ENCODE measurements at places on chromosomes 4 and X. TPM values are rescaled to one million over a fixed set of nuclear protein-coding genes. Genes with fewer than 3 reads are reported as not detected.

SYTL4 gene
- total RNA-seq, result 16.8 TPM

DNA sequence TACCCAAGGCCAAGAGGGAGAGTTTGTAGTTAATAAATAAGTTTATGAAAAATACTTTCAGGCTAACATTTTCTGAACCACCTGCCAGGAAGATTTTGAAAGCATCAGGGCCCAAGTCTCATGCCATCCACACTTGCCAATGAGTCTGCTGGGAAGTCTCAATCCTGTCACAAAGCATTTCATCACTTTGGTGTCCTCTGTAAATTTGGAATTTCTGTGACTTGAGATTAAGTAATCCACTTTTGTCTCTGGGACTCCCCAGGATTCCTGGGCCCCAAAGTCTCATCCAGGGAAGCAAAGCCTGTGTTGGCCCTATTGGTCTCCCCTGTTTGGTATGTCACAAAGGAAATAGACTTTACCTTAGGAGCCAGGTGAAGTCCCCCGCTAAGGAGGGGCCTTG, 99.2 kb upstream of the GPC4 start:
- no peak for DNase-seq

DNA sequence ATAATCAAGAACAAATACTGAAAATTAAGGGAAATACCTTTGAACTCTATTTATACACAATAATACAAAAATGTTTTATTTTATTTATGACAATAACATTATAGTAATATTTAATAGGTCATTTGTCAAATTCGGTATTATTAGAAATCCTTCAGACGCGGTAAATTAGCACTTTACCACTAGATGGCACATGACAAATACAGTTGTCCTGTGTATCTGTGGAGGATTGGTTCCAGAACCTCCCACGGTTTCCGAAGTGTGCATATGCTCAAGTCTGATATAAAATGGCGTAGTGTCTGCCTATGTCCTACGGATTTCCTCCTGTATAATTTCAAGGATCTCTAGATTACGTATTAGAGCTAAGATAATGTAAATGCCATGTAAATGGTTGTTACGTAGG, 8.1 kb upstream of the LINC00632 start:
- DNase-seq, result no peak

- DNase-seq, result peak; percentile 55
These were observed 147.2 kb upstream of the DKK2 start for GRCh38 chr4:107183155-107183774.

DNA sequence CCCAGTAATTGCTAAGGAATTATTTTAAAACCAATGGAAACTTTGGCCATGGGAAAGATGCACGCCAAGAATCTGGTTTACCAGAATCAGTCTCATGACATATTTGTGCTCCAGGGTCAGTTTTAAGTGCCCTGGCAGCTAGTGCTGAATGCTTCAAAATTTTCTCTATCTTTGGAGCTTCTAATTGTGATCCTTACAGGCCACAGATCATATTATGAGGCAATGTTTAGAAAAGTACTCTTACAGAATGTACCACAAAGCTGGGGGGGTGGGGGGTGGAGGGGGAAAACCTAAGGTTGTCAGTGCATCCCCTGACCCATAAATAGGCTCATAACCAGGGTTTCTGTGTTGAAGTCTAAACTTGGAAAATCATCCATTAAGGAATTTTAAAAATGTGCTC, 514.5 kb downstream of the INPP4B start:
- no peak for DNase-seq

GRCh38 chr4:15109600-15109999, 107.3 kb downstream of the CPEB2 start:
- DNase-seq, result no peak

PPP3CA gene
- 52.2 TPM for total RNA-seq

DNA sequence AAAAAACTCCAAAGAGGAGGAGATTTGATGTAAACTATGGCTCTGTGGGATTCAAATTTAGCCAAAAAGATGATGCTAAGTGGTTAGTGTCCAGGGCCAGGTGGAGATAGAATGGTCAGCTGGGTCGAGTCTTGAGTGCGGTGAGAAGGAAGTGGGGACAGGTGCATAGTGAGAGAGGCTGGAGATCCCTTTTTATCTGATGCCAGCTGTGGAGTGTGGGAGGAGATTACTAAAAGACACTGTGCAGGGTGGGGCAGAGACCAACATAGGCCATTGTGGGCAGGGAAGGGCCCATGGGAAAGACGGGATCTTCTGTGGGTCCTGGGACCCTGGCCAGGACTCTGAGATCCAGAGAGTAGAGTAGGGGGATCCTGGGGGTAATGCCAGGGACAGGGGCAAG, 34.6 kb upstream of the LEF1 start:
- DNase-seq, result no peak

DNA sequence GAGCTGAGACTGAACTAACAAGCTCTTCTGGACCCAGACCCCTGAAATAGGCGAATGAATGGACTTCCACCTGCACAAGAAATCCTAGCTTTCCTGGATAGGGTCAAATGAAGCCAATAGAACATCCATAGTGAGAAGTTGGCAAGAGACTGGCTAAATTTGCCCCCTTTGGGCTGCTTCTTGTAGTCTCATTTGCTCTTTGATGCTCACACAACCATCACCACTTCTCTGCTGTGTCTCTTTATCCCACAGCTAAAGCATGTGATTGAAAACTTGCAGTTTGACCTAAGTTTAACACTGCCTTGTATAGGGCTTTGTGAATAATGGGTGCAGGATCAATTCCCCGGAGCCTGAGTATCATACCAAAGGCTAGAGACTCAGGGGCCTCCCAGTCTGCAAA, 38.2 kb downstream of the NLGN3 start:
- DNase-seq, result no peak

DNA sequence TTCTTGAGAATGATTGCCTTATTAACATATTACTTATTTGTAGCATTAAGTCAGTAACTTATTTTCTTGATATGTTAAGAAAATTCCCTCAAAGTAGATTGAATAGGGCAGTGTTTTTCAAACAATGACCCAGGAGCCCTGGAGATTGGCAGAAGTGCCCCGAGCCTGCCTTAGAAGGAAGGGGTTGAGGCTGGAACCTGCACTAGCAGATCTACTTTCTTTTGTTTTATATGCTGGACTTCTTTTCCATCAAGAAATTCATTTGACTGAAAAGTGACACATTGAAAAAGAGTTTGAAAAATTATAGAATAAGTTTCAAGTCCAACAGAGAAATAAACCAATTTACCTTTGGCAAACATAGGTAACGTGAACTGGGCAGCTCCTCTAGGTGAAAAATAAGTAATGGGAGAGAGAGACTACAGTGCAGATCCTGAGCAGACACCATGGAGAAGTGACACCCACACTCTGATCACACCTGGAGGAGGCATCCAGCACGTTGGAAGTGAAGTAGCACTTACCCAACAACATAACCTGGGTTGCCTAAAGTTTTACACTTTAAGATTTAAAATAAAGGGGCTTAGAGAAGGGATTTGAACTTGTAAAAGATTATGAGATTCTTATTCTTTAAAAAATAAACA, 18.6 kb downstream of the ARSJ start:
- no peak for DNase-seq

GRCh38 chrX:129618997-129619396, 35.8 kb downstream of the APLN start:
- no peak for DNase-seq

ARHGAP4 gene
- total RNA-seq, result 5.1 TPM

- no peak for DNase-seq
These were observed 47.8 kb downstream of the SYNPO2 start for GRCh38 chr4:118936406-118936805.

- DNase-seq, result no peak
These were observed 629.9 kb upstream of the CT83 start for GRCh38 chrX:117092641-117093040.

DNA sequence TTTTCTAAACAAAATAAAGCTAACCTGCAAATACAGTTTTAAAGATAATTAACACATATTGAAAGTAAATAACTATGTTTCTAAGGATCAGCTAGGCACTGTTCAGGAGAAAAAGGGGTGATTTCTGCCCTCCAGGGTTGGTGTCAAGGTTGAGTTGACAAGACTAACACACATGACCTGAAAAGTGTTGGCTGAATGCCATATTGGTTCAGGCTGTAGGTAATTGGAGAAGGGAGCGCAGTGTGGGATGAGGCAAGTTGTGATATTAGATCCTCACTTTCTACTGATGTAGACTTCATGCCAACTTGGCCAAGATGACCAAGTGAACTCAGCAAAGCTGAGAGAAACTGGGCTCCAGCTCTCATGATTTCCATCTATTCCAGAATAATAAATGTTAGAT, 42.2 kb downstream of the PPM1K start:
- DNase-seq, result no peak

AGA gene
- total RNA-seq, result 34.0 TPM

- DNase-seq, result no peak
These were observed 68.2 kb upstream of the NKX1-1 start for GRCh38 chr4:1474126-1475090.

DNA sequence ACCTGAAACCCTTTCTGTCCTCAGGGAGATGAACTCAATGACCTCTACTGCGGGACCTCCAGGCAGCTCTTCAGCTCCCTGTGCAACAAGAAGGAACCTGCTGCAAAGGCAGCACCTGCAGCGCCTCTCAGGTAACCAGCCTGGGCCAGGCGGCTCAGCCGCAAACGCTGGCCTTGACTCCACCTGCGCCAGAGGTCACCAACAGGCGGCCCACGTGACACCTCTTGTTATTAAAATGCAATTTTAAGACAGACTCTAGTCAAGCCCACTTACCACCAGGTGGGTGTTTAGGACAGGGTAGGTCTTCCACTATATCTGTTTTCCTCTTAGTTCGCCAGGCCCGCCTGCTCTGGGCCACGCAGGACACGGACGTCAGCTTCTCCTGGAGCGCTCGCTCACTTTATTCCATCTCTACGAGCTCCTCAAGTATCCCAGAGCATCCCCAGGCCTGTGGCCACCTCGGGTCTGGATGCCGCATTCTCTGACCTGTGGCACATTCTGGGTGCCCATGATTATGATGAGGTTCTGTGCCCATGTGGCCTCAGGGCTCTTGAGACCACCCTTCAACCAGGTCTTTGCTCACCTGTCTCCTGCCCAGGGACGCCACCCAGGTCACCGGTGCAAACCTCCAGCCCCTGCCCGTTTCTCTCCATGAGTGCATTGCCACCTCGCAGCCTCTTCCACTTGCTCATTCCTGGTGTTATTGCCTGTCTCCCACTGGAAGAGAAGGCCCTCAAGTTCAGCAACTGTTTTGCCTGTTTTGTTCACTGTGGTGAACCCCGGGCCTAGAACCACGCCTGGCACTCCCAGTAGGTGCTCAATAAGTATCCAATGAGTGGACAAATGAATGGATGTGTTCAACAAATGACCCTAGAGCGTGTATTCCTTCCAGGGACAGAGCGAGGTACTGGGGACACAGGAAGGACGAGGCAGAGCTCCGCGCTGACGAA, 32.8 kb upstream of the JAKMIP1 start:
- no peak for DNase-seq

DGAT2L6 gene
- total RNA-seq, result not detected

DNA sequence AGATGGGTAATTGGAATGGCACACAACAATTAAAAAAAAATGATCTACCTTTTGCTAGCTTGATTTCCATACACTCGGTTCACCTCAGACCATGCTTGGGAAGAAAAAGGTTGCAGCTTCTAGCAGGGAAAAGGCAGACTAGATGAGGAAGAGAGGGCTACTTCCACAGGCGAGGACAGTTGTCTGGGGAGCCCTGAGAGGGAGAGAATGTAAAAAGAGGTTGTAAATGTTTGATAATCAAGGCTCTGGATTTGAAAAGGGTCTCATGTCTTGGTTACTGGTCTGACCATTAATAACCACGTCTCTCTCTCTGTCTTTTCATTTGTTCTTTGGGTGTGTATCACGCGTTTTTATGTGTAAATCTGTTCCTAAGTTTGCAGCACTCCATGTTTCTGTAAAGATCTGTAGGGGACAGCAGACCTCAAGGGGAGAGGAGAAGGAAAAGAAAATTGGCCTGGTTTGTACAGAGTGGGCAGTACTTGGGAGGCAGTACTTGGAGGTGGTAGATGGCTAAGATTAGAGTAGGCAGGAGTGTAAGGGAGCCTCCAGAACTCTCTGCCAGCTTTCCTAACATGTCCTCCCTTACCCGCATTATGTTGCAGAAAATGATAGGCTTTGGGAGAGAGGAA, 750 bp downstream of the ARMCX5 start:
- DNase-seq, result no peak

DNA sequence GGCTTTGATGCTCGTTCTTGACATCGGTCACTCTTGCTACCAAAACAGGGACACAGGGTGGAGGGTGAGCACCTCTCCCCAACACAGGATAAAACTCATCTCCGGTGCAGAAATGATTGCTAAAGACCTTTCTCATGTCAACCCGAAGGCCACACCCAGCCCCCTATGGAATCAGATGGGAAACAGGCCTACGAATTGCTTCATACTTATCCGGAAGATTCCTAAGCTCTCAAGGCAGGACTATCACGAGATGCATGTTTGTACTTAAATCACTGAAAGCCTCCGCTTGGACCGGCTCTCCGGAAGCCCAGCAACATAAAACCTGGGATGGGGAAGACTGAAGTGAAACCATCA, 74.9 kb downstream of the MTMR1 start:
- DNase-seq, result no peak

- no peak for DNase-seq
These were observed 230.5 kb upstream of the PRKX start for GRCh38 chrX:3943965-3944364.

DNA sequence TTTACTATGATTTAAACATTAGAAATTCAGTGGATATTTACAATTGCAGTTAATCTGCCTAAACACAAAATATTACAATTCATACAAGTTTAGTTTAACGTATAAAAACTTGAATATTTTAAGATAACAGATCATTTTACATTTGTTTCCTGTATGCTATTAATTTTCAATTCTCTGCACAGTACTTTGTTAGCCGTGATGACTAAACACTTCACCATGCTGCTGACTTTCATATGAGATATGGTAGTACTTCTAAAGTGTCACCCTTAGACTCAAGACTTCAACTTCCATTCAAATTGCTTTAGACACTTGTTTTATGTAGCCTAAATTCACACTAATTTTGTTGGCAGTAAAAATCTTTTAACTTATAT, 1646.4 kb upstream of the ADGRL3 start:
- DNase-seq, result no peak

GRCh38 chr4:154618708-154619315, 6.4 kb upstream of the FGG start:
- DNase-seq, result peak; percentile 53

FAM241A gene
- 9.0 TPM for total RNA-seq

GRCh38 chr4:139315221-139315675, 13.0 kb upstream of the NDUFC1 start:
- DNase-seq, result no peak

NWD2 gene
- total RNA-seq, result not detected

NEIL3 gene
- 2.3 TPM for total RNA-seq

DNA sequence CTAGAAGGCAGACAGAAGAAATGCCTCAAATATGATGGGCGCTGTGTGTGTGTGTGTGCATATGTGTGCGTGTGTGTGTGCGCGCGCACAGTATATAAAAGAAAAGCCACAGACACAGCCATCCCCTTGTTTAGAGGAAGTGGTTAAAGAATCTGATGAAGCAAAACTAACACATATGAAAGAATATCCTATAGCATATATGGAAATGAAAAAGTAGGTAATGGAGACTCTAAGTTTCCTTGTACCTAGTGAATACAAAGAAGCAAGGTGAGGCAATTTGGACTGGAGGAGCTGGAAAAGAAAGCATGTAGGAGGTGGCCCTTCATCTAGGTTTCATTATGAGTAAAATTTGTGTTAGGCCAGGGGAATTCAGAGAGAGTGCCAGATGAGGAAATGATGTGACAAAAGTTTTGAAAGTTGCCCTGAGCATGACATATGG, 58.6 kb upstream of the MCF2 start:
- no peak for DNase-seq

- DNase-seq, result peak; percentile 32
These were observed 242.7 kb downstream of the BCOR start for GRCh38 chrX:39854772-39855747.
